ENCODE measurements at places on chromosomes 7 and 10.

DNA sequence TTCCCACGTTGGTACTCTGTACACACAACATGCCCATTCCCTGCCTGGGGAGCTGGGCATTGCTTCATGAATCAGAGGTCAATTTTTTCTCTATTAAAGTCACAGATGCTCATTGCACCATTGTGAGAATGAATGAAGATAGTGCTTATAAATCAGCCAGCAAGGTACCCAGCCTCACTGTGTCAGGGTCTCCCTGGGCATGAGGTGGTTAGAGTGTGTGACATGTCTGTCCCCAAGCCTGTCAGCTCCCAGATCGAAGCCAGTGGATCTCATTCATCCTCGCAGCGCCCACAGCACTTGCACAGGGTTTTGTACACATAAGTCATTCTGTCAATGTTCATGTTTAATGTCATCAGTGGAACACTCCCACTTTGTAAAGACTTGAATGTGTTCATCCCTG lies 126.8 kb downstream of the EGFR start:
- DNase-seq, result no peak

- no peak for DNase-seq
These were observed 53.5 kb upstream of the SEMA3E start for GRCh38 chr7:83702446-83702845.

GRCh38 chr10:122558452-122558851 lies 2.1 kb upstream of the DMBT1 start:
- no peak for DNase-seq

DNA sequence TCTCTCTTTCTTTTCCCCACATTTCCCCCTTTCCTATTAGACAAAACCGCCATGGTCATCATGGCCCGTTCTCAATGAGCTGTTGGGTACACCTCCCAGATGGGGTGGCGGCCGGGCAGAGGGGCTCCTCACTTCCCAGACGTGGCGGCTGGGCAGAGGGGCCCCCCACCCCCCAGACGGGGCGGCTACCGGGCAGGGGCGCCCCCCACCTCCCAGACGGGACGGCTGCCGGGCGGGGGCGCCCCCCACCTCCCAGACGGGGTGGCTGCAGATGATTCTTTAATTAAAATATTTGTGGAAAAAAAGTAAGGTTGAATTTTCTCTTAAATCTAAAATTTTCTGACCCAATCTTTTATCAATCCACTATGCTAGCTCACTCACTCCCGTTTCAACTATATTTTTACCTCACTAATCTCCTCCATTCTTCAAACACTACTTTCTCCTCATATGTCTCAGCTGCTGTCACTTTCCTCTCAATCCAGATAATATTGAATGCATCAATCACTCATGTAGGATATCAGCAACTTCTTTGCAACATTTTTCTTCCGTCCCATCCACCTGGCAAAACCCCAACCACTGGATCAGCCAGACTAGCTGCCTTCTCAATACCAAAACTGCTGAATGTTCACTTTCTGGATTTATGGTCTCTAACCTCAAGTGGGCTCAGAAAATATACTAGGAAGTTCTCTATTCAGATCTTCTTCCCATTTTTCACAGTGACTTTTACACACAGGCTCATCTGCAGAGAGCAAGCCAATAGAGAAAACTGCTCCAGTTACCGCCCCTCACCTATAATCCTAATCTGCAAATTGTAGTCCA lies 81.1 kb upstream of the TRIM24 start:
- no peak for DNase-seq

DNA sequence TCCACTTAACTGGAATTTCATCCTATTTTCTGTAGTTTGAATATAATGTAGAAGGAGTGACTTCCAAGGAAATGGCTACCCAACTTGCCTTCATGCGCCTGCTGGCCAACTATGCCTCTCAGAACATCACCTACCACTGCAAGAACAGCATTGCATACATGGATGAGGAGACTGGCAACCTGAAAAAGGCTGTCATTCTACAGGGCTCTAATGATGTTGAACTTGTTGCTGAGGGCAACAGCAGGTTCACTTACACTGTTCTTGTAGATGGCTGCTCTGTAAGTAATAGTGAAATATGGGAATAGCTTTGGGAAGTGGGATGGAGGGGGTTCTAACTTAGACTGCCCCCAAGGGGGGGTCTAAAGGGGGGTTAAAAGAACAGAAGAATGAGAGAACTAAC lies 34.5 kb downstream of the COL1A2 start:
- DNase-seq, result no peak

GRCh38 chr10:5446390-5446926 lies 34.1 kb downstream of the NET1 start:
- peak; percentile 72 for DNase-seq

GRCh38 chr10:23693925-23694324 lies 255.1 kb downstream of the OTUD1 start:
- DNase-seq, result no peak

DNA sequence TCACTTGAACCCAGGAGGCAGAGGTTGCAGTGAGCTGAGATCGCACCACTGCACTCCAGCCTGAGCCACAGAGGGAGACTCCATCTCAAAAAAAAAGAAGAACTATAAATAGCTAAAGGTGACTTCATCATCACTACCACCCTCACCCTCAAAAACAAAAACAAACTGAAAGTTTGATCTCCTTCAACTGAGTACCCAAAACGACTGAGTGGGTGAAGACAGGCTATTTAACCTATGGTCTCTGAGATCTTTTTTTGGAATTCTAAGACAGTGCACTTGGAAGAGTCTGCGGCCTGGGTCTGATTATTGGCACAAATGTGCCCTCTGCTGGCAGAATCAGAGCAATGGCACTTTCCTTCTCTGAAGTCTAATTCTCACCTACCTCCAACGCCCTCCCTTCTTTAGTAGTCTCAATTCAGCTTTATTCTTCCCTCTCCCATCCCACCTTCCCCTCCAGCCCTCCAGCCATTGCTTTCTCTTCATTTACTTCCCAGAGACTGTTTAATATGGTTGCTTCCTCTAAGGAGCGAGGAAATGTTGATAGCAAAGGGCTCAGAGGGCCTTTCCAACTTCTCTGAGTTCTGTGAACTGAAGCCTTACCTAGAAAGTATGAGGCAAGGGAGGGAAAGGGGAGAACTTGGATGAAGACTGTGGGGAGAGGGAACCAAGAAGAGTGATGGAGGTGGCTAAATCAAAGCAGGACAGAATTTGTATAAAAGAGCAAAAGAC lies 2.9 kb upstream of the MYOZ1 start:
- DNase-seq, result peak; percentile 67

- DNase-seq, result no peak
These were observed 296.8 kb upstream of the CACNA2D1 start for GRCh38 chr7:82740246-82740848.

DNA sequence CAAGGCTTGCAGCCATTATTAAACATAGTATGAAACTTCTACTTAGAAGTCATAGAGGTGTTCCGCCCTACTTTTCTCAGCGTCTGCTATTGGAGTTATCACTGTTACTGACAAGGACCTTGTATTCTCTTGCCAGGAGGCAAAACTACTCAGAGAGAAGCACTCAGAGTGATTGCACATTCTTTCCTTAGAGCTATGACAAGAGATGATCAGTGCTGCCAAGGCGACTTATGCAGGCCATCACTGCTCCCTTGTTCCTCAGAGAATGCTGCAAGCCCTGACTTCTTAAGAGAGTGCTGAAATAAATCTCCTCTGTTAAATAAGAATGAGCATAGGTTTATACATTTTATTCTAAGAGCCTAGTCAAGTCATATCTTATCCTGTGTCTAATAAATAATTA lies 534.6 kb upstream of the PHF14 start:
- DNase-seq, result no peak

- no peak for DNase-seq
These were observed 38.8 kb downstream of the TACR2 start for GRCh38 chr10:69377933-69378332.

DNA sequence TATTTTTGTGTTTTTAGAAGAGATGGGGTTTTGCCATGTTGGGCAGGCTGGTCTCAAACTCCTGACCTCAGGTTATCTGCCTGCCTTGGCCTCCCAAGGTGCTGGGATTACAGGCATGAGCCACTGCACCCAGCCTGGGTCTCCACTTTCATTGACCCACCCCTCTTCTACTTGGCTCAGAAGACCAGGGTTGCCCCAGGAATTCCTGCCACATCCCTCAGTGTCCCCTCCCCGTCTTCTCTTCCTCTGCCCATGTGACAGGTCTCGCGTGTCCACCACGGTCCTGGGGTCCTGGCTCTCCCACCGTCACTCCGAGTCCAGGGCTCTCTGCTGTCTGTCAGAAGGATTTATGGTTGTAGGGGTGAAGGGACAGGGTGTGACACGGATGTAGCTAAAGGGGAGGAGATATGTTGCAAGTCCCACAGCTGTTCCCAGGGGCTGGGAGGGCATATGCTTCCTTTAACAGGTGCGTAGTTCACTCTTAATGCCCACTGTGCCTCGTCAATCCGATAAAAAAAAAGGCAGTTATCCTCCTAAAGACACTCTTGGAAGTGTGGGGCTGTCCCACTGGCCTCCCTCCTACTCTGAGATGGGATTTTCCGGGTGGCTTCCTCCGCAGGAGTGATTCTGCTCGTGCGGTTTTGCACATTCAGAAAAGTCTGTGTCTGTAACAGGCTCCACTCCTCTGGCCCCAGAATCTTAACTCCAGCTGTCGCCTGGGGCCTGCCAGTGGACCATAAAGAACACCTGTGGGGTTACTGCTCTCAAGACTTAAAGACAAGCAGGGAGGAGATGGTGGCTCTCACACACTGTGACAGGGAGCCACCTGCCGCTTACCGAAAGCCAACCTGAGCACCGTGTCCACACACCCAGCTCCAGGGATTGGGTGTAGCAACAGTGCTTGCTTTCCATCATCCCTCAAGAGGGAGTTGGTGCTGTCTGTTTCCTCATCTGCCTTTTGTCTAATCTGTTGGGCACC lies 36.7 kb upstream of the SHH start:
- DNase-seq, result no peak

- DNase-seq, result no peak
These were observed 33.1 kb upstream of the MBL2 start for GRCh38 chr10:52805414-52806285.

GRCh38 chr10:44962870-44963738 lies 3.5 kb downstream of the RASSF4 start:
- no peak for DNase-seq

- DNase-seq, result no peak
These were observed 2.1 kb upstream of the FLNC start for GRCh38 chr7:128827971-128828711.

GRCh38 chr7:19772841-19773760 lies at the start of gene TMEM196:
TSS of gene TMEM196 (minus strand) at chr7:19773617. CDS start at chr7:19772696, 921 bp downstream.
- DNase-seq, result no peak

GRCh38 chr10:13152296-13152695 lies 9.1 kb upstream of the MCM10 start:
- DNase-seq, result no peak

GRCh38 chr7:157483971-157484410 lies 147.2 kb downstream of the DNAJB6 start:
- DNase-seq, result no peak

GRCh38 chr7:87354749-87355148 lies 9.3 kb downstream of the CROT start:
- DNase-seq, result no peak

DNA sequence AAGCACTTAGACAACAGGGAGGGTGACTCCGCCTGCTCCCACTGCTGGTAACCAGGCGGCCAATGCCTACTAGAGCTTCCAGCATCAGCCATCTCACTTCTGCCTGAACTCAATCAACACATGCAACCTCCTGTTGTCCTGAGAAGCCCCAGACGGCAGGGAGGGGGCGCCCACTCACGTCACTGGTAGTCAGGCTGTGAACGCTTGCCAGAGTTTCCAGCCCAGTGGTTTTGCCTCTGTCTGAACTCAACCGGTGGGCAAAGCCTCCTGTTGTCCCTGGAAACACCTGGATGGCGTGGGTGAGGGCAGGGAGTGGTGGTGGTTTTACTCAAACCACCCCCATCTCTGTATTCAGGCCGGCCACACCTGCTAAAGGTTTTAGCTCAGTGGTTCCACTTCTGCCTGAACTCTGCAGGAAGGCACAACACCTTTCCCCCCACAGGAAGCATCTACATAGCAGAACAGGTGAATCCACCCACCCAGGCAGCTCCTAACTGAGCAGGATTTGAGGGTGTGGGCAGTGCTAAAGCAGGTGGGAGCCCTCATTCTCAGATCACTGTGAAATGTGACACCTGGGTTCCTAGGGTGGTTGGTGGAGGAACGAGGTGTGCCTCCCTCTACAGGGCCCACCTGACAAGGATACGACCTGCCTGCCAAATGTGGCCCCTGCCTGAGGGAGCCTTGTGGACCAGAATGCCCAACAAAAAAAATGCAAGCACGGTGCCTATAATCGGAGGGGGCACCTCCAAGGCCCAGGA lies 563.0 kb upstream of the SEMA3D start:
- DNase-seq, result no peak

GRCh38 chr7:44315301-44315903 lies 10.0 kb downstream of the CAMK2B start:
- no peak for DNase-seq

All from natural killer cell treated with Interleukin-12 subunit alpha and Interleukin-12 subunit beta and Interleukin-15 and Interleukin-18, amount 100 ng/mL, for 72 hours (primary cell).